ENCODE measurements at places on chromosomes 3 and 15. TPM values are rescaled to one million over a fixed set of nuclear protein-coding genes. Genes with fewer than 3 reads are reported as not detected.

The NPRL2 gene
- 11.3 TPM for total RNA-seq

The WDR93 gene
- total RNA-seq: not detected

The SLC22A14 gene
- total RNA-seq: 0.57 TPM

The IL5RA gene
- total RNA-seq: not detected

The ZBTB47 gene
- total RNA-seq: 20.6 TPM
